ENCODE measurements at places on chromosomes 11 and 22.

GRCh38 chr11:33588056-33588455 lies 112.6 kb downstream of the C11orf91 start:
- DNase-seq, result no peak

DNA sequence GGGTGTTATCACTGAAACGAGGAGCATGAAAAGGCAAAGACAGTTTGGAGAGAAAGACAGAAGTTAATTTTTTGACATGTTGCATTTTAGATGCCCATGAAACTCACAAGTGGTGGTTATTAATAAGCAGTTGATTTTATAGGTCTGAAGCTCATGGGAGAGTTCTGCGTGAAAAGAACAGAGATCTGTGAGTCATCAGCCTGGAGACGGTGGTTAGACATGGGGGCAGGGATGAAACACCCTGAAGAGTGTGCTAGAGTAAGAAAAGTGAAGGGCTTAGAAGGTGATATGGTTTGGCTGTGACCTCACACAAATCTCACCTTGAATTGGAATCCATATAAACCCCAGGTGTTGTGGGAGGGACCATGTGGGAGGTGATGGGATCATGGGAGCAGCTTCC lies 289.1 kb upstream of the ISX start:
- no peak for DNase-seq

- DNase-seq, result no peak
These were observed 41.3 kb downstream of the ARHGAP8 start for GRCh38 chr22:44793506-44794172.

GRCh38 chr22:19744350-19745006 lies 16.1 kb upstream of the TBX1 start:
- DNase-seq, result no peak

GRCh38 chr11:95415837-95416304 lies 184.9 kb upstream of the SESN3 start:
- no peak for DNase-seq

DNA sequence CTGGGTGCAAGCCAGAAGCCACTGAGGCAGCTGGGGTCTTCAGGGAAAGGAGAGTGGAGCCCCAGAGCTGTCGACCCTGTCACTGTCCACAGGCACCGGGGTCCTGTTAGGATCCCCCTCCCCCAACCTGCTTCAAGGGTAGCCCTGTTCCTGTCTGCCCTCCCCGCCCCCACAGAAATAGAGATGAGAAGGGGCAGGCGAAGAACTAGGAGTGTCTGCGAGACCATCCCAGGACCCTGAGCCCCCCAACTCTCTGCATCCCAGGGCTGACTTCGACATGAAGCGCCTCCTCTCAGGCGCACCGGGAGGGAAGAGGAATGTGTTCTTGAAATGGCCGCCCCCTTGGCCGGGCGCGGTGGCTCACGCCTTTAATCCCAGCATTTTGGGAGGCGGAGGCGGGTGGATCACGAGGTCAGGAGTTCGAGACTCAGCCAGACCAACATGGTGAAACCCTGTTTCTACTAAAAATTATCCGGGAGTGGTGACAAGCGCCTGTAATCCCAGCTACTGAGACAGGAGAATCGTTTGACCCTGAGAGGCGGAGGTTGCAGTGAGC lies 607 bp upstream of the ZNF70 start:
- no peak for DNase-seq

- no peak for DNase-seq
These were observed 25.2 kb downstream of the LRRC74B start for GRCh38 chr22:21070690-21071615.

DNA sequence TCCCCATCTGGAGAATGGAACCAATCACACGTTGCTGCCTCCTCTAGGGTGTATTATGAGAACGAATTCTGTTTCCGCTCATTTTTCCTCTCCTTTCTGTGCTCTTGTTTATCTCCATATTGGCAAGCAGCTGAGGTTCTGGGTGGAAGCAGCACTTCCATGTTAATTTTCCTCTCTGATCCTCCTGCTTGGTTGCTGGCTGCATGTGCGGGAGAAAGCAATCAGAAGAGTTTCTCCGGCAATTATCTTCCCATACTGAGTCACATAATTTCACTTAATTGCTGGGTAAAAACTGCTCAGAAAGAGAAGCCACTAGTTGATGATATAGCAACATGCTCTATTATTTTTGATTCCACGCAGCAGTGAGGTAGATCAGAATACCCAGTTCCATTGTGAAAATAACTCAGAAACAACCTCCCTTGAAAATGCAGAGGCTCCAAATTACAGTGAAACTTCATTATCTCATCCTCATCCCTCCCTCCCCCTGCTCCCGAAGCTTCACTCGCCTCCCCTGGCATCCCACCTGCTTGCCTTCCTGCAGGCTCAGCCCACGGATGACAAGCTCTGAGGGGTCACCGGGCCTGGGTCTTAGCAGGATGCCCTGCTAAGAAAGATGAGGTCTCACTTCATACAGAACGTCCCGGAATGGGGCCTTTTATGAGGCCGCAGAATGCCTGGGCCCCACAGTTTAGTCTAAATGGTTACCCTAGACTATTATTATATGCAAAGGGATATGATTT lies 20.4 kb downstream of the FXYD6 start:
- no peak for DNase-seq

- no peak for DNase-seq
These were observed 1212.5 kb downstream of the LRRC4C start for GRCh38 chr11:40246983-40247382.

GRCh38 chr22:33180356-33180755 lies 122.2 kb upstream of the SYN3 start:
- DNase-seq, result no peak

DNA sequence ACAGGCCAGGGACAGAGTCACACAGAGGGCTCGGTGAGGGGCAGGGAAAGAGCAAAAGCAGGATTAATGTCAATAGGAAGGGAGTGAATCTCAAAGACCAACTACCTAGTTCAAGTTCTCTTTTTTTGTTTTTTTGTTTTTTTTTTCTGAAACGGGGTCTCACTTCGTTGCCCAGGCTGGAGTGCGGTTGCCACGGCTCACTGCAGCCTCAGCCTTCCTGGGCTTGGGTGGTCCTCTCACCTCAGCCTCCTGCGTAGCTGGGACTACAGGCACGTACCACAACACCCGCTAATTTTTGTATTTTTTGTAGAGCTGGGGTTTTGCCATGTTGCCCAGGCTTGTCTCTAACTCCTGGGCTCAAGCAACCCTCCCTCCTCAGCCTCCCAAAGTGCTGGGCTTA lies 9.7 kb upstream of the BCL9L start:
- no peak for DNase-seq

DNA sequence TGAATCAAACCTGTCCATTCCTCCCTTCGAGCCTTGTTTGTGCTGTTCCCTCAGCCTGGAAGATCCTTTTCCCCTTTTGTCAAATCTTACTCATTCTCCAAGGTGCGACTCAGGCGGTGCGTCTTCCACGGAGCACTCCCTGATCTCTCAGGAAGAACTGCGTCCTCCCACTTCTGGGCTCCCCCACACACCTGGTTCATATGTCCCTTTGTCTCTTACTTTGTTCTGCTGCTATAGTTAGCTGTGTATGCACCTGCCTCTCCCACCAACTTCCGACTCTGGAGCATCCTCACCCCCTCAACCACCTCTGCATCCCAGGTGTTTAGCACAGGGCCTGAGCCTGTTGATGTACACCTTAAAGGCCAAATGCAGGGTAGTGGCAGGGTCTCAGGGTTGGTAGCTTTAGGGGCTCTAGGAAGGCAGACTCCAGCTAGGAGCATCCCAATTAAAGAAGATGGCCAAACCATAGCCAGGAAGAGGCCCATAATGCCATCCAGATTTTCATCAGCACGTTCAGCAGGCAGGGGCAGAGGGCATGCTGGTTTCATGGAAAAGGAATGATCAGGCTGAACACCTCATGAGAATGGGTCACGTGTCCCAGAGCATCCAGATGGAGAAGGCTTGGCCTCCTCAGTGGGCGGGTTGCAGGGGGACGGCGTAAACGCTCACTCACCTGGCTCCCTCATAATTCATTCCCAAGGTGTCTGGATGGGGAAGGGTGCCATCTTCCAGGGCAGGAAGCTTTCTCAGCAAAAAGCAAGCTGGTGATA lies 20.1 kb downstream of the PTPN5 start:
- no peak for DNase-seq

DNA sequence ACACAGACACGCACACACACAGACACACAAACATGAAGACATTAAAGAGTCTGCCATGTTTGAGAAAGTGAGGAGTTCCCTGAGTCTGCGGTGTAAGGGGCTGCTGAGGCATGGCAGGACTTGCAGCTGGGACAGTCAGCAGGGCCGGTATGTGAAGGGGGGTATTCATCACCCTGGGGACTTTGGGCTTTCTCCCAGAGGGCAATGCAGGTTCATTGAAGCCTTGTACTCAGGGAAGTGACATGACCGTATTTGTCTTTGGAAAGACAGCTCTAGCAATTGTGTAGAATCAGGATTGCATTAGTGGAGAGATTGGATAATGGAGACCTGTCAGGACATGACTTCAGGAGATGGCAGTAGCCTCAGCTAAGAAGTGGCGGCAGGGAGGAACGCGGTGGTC lies 9.4 kb upstream of the ADAMTS8 start:
- no peak for DNase-seq

GRCh38 chr11:76615950-76616349 lies 54.6 kb downstream of the LRRC32 start:
- DNase-seq, result no peak

Data from activated T-cell treated with anti-CD3 and anti-CD28 coated beads for 48 hours (primary cell).